M059J (cell line): ENCODE measurements at places on chromosomes 3 and 15. TPM values are rescaled to one million over a fixed set of nuclear protein-coding genes. Genes with fewer than 3 reads are reported as not detected.

DNA sequence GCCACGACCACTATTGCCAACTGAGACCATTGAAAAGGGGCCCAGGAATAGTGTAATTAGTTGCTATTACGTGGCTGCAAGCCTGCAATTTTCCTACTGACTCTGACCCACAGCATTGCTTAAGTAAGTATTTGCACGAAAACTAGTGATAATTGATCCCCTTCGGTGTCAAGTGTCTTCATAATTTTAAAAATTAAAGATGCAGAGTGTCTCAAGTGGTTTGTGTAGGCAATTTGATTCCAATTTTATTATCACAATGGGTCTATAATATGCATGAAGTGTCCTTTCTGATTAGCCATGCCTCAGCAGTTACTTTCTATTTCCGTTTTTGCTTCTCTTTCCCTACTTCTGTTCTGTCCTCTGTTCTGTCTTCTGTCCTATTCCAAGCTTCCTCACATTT lies 259.2 kb downstream of the C3orf38 start:
- no peak for DNase-seq

Gene SSR3
- total RNA-seq, result 291 and 378 TPM in 2 replicates

DNA sequence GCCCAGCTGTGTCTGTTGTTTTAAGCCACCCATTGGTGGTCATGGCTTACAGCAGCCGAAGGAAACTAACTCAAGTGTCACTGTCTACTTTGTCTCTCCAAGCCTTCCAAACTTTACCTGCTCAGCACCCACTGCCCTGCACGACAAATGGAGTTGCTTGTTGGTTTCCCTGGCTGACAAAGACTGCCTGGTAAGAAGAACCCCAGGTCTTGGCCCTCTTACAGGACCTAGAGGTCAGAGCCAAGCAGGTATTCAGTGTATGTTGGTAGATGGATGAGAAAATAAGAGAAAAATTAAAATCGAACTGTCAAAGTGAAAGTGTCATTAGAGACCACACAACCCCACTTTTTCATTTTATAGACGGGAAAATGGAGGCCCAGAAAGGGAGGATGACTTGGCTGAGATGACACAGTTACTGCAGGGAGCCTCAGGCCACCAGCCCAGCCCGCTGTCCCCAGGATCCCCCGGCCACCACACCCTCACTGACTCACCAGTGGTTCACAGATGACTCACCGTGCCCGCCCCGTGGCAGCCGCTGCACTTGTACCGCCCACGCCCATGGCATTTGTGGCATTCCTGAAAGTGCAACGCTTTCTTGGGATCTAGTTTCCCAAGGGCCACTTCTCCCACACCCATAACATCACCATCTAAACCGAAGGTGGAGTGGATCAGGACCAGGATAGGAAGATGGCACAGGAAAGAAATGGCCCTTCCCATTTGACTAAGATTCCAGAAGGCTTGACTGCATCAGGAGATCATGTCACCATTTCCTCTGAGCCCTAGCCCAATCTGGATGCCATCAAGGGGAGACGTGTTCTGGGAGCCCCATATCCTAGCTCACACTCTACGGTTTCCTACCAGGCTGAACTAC lies 15.2 kb downstream of the SSUH2 start:
- DNase-seq, result peak; percentile 93

GRCh38 chr15:32844118-32844711 lies 126.4 kb downstream of the GREM1 start:
- peak; percentile 52 for DNase-seq

Gene GNAT1
- total RNA-seq, result not detected in 2 replicates

DNA sequence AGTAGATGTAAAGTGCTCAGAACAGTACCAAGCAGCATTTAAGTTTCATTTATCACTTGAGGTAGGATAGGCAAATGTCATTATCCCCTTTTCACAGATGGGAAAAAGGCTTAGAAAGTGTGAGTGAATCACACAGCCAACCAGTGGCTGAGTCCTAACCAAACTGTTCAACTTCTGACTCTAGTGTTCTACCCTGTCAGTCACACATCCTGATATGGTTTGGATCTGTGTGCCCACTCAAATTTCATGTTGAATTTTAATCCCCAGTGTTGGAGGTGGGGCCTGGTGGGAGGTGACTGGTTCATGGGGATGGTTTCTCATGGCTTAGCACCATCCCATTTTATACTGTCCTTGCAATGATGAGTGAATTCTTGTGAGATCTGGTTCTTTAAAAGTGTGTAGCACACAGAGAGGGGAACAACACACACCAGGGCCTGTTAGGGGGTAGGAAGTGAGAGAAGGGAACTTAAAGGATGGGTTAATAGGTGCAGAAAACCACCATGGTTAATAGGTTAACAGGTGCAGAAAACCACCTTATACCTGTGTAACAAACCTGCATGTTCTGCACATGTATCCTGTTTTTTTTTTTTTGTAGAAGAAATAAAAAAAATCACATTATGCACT lies 304.7 kb downstream of the SUCLG2 start:
- peak; percentile 47 for DNase-seq

Gene REC114
- not detected in 2 replicates for total RNA-seq

Gene OIP5
- total RNA-seq, result 37.9 and 61.9 TPM in 2 replicates

DNA sequence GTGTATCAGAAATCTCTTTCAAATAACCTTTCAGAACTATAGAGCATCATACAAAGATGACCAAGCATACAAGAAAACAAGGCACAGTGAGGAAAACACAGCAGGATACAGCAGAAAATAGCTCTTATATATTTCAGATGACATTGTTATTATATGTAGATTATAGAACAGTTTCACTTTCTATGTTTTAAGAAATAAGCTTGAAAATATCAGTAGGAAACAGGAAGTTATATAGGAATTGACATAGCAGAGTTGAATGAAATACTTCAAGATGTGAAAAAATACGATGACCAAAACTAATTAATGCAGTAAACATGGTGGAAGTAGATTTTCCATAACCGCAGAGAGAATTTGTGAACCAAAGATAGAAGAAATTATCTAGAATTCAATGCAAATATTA lies 75.2 kb downstream of the LYSMD4 start:
- no peak for DNase-seq

Gene NPTN
- total RNA-seq, result 90.3 and 100 TPM in 2 replicates

Gene VILL
- total RNA-seq, result 0.05 TPM in 1 of 2 replicates, not detected in the other

Gene CHL1
- total RNA-seq, result not detected in 2 replicates

DNA sequence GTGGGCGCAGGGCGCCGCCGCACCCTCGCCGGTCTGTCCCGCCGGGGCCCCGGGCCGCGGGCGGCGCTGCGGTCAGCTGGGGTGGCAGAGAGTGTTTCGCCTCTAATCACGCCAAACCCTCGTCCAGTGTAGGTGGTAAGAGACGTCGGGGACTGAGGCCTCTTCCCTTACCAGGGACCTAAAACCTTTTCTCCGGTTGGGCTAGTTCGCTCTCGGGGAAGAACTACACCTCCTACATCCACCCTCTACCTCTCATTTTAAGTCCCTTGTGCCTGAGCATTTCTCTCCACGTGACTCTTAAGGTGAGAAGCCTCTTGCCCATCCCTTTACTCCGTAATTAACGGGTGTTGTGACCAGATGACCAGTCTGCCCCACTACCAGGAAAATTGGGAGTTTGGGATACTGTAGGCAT lies 520 bp downstream of the TMEM42 start:
- peak; percentile 37 for DNase-seq

GRCh38 chr3:143165211-143165610 lies 45.6 kb downstream of the CHST2 start:
- DNase-seq, result no peak

GRCh38 chr3:134526319-134526718 lies 40.5 kb downstream of the CEP63 start:
- DNase-seq, result no peak

DNA sequence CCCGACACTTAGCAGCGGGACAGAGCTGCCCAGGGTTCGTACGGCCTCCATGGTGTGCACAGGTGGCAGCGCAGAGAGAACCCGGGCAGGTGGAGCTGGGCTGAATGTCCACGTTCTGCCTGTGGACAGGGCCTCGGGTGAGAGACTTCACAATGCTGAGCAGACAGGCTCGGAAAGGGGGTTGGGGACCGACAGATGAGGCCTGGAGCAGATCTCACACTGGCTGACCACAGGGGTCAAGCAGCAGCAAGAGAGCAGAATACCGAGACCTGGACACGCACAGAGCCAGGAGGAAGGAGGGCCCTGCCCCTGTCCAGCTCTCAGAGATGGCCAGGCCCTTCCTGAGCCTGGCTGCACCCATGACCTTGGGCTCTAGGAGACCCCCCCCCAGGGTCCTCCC lies 83.0 kb downstream of the VGLL4 start:
- DNase-seq, result no peak

DNA sequence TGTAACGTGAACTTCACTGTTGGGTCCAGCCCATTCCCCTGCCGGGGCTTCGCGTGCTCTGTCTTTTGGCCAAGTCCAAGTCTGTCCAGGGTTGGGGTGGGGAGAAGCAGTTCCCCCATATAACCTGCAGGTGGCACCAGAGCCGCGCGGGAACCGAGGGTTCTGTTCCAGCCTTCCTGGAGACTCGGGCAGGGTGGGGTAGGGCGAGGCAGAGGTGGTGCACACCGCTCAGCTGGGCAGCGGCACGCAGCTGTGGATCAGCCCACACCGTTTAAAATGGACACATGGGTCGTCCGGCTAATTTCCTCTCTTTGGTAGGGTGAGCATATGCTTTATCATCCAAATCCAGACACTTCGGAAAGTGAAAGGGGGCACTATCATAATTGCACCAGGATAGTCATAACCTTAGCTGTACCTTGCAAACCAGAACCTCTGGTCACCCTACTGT lies 118.1 kb downstream of the TBC1D2B start:
- peak; percentile 54 for DNase-seq

- no peak for DNase-seq
Measured at GRCh38 chr3:132222868-132223538, 94.2 kb upstream of the ACP3 start.

Gene MCF2L2
- 0.15 TPM in 1 of 2 replicates, not detected in the other for total RNA-seq

DNA sequence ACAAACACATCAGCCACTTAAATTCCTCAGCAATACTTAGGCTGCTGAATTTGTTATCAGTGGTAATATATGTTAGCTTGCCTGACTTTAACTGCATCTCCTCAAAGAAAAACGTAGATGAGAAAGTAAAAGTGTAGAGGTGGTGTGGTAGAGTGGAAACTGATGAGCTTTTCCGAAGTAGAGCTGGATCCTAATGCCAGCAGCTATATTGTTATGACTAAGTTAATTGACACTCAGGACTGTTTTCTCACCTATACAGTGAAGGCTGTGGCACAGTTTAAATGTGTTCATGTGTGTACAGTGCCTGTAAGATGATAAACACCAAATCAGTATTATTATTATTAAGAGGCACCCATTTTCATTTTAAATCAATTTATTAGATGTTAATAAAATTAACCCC lies 174.9 kb downstream of the TNIK start:
- peak; percentile 50 for DNase-seq

Gene SOX14
- not detected in 2 replicates for total RNA-seq

DNA sequence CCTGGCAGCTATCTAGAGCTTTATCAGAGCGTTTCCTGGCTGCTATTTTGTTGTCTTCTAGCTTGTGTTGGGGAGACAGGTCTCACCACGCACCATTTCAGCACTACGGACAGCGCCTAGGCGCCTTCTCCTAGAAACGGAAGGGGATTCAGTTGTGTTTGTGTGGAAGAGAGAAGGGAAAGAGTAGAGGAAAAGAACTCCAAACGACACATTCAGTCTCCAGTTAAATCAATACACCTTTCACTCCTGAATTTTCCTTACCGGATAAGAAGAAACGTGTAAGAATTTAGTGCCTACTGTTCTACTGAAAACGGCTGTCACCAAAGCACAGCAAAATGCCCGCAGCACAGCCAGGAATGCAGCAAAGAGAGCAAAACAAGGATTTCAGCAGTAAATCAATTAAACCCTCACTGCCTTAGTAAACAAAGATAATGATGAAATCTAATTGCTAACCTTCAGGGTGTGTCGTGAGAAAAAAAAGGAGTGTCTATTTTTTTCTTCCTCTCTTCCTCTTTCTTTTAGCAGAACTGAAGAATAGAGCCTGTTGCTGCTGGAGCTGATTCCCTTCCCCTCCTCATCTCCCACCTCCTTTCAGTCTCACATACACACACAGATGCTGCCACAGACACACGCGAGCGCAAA lies 412 bp upstream of the CTXN2 start:
- DNase-seq, result peak; percentile 62

DNA sequence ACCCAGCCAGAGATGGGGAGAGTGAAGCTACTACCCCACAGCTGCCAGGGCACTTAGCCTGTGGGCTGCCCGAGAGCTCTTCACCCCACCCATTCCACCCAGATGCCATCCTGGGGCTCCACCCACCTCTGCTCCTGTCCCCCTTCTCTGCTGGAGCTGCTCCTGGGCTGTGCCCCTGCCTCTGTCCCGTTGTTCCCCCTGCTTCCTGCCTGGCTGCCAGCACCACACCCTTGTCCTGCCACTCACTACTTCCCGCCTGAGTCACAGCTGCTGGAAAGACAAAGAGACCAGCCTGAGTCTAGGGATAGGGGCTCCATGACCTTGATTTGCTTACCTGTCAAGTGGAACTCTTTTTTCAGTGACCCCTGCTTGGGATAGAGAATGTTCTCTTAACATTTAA lies 12.4 kb downstream of the GNAI2 start:
- no peak for DNase-seq

GRCh38 chr3:14524920-14525660 lies 15.1 kb downstream of the GRIP2 start:
- no peak for DNase-seq

Gene CHRM5
- not detected in 2 replicates for total RNA-seq

- no peak for DNase-seq
Measured at GRCh38 chr3:114307222-114307830, 13.5 kb downstream of the TIGIT start.

DNA sequence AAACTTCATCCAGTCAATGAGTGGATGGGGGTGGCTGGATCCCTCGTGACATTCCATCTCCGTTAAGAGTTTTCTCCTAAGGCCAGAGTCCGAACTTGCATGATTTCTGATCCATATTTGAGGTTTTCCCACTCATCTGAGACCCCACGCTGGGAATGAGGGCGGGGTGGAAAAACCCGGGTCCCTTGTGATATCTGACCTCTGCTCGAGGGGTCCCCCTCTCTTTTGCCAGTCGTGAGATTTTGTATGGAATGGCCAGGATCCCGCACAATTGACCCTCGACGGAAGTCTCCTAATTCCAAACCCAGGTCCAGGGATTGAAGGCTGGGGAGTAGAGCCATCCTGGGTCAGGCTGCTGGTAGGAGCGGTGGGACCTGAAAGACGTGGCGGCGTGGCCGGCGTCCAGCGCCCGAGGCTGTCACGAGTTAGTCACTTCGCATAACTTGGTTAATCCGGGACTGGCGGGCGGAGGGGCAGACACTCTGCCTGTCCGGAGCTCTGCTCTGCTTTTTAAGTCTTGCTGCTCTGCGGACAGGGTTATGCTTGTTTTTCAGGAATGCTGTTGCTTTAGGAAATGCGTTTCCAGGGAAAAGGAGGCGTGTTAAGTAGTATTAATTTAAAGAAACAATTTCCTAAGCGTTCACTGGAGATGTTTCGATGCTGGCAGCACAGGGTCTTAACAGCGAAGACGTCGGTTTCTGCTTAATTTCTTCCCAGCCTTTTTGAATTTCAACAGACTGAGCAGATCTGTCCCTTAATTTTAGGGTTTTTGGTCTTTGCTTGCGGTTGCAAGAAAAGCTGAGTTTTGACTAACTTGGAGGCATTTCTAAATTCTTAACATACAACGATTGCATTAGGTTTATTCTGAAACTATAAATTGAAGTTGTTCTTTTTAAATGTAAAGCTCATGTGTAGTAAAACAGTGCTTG lies 69.7 kb upstream of the LRRFIP2 start:
- peak; percentile 87 for DNase-seq

GRCh38 chr3:162250782-162251181 lies 754.2 kb downstream of the OTOL1 start:
- no peak for DNase-seq

Gene PROS1
- 4.0 and 4.5 TPM in 2 replicates for total RNA-seq
